ENCODE measurements at places on chromosomes 2 and 18.

DNA sequence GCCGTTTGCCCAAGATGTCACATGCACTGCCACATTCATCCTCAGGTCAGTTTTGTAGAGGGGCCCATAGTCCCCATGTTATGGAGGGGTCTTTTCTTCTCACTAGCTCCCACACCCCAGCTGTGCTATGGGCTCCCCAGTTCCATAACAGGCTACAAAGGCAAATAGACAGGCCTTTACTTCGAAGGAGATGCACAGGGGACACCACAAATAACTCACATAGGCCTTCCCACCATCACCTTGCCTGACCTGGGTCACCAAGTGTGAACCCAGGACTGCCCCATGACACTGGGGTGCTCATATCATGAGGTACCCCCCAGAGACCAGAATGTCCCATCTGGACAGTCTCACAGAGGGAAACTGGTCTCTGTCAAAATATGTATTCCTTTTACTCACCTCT is 15.0 kb upstream of the INO80C start:
- DNase-seq = no peak

GRCh38 chr2:233063269-233063975 is 3.3 kb downstream of the INPP5D start:
- no peak for DNase-seq

GRCh38 chr2:196067088-196067382 is 1.6 kb downstream of the DNAH7 start:
- no peak for DNase-seq

DNA sequence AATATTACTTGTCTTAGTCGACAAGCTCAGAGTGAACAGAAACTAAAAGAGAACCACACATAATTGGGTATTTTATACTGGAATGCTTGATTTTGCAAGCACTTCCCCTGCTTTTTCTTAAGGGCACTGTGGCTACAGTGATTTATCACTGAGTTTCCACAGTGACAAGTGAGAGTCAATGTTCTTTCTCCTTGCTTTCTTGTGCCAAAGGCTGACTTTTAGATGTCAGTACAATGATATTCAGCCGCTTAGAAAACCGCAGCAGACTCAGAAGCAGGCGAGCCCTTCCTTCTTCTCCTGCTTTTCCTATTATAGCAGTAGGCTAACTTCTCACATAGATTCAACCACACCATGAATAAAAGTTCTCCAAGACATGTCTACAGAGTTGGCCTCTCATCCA is 1603.6 kb upstream of the NXPH2 start:
- peak; percentile 5 for DNase-seq

GRCh38 chr2:56671973-56672569 is 488.3 kb downstream of the CCDC85A start:
- no peak for DNase-seq

- DNase-seq = no peak
These were observed 101.5 kb upstream of the SETBP1 start for GRCh38 chr18:44579028-44579702.

DNA sequence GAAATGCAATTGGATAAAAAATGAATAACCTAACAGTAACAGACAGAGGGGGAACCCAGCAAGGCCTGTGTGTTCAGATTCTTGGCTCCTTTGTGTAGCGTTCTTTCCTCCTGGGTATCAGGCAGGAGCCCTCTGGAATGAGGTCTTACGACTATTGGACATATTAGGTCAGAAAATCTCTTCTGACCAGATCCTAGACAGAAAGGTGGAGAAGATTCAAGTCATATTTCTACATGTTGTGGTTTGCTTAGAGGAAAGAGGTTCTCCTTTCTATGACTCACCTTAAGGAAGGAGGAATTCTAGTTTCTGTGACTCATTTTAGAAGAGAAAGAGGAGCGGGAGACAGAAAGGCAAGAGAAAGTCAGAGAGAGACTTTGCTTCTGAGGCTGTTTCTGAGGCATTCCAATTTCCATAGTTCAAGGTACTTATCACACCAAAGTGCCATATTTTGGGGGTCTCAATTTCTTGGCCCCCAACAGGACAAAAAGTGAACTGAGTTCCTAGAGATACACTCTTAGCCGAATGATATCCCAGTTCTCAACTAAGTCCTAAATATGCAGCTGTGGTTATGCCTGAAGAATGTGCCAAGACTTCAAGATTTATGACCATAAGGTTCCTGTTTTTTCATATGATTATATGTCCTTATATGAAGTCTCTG is 618.6 kb downstream of the ZEB2 start:
- peak; percentile 75 for DNase-seq

DNA sequence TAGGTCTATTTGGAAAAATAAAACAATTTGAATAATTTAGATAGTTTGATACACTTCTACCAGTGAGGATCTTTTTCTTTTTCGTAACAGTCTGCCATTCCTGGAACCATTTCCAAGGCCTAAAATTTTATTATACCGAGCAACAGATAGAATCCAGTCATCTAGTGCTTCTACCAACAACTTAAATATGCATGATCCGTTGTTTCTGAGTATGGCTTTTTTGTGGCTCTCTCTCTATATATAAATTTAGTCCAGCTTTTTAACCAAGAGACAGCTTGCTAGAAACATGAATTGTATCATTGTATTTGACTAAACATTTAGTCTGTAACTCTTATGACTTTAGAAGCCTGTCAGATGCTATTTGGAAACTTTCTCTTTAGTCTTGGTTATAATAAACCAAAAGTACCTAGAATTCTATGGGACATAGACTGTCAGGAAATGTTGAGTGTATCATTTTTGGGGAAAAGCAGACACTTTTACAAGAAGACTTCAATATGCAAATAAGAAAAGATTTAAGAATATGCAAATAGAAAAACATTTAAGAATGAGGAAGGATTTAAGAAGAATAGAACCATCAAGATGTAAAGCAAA is 161.4 kb downstream of the ZEB2 start:
- no peak for DNase-seq

GRCh38 chr2:40192864-40193669 is 258.8 kb downstream of the SLC8A1 start:
- no peak for DNase-seq

- peak; percentile 86 for DNase-seq
These were observed 146.1 kb downstream of the HAUS1 start for GRCh38 chr18:46250084-46250811.

DNA sequence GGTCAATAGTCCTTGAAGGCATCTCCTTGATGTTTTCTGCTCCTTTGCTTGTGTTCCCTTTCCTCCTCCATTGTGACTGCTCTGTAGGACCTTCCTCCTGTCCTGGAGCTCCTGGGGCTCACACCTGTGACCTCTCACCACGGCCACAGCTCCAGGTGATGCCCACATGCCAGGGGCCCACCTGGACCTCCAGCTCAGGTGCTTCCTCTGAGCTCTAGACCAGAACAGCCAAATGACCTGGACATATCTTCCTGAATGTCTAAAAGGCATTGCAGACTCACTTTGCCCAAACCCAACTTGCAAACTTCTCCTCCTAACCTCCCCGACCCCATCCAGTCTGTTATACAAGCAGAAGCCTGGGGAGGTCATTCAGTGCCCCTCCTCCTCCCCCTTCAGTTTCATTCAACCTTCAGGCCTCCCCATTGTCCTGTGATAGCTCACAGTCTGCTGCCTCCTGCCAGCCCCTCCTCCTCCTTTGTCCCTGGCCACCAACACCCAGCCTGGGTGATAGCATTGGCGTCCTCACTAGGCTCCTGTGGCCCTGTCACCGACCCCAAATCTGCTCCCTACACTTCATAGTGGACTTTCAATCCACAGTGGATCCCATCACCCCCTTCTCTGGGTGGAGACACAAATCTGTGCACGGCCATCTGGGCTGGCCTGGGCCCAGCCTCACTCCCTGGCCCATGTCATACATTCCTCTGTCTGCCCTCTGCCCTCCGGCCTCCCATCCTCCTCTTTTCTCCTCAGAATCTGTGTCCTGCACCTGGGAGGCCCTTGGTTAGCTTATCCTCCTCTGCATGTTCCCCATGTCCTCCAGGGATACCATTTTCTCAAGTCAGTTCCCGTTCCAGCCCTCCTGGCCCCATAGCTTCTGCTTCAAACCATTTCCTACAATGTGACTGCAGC is 310.4 kb upstream of the HDAC4 start:
- DNase-seq = no peak

- DNase-seq = peak; percentile 72
These were observed 315.5 kb downstream of the RPRM start for GRCh38 chr2:153163055-153163454.

DNA sequence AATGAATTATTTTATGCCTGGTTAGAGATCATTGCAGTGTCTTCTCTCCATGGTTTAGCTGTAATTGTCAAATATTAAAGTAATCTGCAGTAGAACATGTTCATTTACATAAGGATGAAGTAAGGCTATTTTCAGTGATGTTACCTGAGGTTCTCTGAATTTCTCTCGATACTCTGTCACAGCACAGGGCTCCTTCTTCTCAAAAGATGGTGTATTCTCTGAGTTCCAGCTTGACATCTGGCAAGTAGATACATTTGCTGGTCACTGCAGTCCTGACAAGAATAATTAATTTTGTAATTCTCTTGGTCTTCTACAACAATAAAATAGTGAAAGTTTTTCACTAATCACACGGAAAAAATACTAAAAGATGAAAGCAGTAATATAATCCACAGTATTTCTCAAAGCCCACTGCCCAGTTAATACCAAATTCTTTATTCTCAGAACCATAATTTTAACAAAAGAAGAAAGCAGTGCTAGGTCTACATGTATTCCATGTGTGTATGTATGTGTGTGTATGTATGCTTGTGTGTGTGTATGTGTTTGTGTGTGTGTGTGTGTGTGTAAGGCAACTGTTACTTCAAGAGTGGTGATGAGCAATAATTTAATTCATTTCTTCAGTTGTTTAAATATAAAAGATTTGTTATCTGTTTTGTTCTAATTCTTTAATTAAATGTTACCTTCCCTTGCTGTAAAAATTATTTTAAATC is 1165.5 kb upstream of the SLC39A10 start:
- no peak for DNase-seq

GRCh38 chr2:118221536-118222272 is 133.4 kb downstream of the INSIG2 start:
- peak; percentile 85 for DNase-seq

DNA sequence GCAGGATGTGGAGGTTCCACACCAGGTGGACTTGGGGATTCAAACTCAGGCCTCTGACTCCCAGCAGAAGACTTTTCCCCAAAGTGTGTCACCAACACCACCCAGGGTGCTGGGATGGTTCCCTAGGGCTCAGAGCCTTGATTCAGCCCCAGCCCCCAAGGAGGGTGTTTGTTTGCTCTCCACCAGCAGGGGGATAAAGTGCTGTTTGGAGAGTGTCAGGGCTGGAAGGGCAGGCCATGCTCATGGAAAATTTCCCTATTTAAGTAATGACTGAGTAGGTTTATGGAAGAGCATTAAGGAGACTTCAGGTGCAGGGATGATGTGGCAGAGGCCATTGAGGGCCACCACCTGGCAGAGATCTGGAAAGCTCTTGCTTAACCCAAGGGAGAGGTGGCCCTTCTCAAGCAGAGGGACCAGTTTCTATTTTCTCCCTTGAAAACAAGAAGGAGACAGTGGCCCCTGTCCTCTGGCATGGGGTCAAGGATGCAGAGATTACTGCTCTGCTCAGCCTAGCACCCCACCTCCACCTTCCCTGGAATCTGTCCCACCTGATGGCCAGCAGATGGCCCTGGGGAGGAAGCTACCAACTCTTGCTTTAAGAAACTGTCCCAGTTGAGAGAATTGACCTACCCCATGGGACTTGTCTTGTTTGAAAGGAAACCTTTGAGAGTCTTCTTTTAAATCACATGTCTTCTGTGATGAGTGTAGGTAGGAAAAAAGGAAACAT is 122.1 kb downstream of the ACOXL start:
- DNase-seq = no peak

DNA sequence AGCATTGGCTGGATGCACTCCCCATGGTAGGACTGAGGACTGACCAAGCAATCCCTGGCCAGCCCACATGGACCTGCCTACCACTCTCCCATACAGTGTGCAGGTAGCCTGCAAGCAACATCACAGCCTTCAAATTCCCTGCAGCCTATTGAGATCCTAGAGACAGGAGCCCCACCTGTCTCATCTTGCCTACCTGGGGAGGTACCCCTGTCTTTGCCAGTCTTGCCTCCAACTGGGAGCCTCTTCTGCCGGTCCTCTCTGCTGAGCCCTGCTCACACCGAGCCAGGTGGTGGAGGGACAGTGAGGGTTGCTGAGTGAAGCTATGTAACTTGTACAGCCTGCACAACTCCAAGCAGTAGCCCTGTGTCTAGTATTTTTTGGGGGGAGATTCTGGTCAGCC is 29.9 kb downstream of the TTC32 start:
- no peak for DNase-seq

- no peak for DNase-seq
These were observed 100.9 kb downstream of the PID1 start for GRCh38 chr2:229170171-229170570.

DNA sequence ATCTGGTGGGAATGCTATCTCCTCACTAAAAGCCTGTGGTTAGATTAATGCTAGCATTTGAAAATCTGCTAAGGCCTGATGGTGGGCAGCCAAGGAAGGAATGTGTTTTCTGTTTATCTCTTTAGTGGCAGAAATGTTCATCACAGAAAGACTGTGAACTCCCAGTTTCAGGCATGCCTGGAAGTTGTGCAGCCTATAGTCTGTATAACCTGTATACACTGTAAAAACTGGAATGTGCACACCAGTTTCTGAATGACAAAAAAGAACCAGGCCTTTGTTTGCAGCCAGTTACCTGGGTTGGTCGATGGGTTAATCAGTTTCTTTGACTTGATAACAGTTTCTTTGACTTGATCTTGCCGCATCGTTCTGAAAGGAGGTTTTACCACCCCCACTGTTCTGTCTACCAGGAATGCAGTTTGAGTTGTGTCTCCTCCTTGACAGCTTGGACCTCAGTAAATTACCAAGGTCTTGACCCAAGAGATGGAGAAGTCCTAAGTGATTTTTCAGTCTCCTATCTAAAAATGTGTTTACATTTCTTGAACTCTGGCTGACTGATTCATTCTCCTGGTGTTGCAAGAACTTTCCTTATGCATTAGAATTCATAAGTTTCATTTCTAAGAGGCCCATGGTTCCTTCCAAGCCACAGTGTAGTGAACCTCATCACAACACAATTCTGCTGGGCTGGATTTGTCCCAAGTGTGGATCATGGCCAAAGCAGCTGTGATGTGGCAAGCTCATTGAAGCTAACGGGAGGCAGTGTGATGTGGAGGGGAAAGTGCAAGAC is 62.2 kb downstream of the KIAA2012 start:
- peak; percentile 98 for DNase-seq
